ENCODE measurements at places on chromosomes 5 and 9.

- peak; percentile 30 for DNase-seq
These were observed 165.0 kb downstream of the SYK start for GRCh38 chr9:90966480-90967144.

DNA sequence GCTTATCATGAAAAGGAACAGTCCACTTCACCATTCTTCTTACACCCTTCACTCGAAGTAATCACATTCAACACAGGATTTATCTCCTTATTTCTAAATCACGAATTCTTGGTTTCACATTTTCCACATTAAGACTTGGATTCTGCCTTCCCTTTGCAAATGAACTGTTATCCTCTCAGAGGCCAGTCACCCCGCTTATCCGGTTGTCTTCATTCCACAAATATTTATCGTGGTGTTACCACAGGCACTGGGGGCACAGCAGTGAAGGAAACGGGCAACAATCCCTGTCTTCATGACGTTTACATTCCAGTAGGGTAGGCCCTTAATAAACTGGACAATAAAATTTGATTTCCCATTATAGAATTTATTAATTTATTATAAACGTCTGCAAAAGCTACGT is 284.2 kb downstream of the DENND1A start:
- DNase-seq, result no peak

GRCh38 chr9:134778841-134779411 is 101.7 kb upstream of the FCN2 start:
- peak; percentile 15 for DNase-seq

GRCh38 chr5:115588640-115589039 is 13.6 kb downstream of the TICAM2 start:
- DNase-seq, result no peak

DNA sequence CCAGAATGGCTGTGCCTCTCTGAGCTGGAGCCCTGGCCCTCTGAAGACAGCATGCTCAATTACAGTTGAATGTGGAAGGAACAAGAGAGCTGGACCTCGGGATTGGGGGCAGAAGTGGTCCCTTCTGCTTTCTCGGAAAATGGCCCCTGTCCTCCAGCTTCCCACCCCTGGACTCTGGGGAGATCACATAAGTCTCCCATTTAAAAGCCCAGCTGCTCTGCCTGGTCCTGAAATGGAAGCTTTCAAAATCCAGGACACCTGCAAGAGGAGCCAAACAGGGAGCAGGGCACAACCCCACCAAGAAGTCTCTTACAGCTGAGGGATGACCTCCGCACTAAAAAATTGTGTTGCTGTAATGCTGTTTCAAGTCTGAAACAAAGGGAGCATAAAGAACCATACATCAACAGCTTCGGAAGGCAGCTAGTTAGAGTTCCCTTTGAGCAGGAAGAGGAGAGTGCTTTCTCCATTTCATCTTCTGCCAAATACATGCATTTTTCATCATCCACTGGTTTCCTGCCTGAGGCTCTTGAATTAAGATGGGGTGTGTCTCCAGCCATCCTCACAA is 48.2 kb downstream of the TGFBI start:
- no peak for DNase-seq

DNA sequence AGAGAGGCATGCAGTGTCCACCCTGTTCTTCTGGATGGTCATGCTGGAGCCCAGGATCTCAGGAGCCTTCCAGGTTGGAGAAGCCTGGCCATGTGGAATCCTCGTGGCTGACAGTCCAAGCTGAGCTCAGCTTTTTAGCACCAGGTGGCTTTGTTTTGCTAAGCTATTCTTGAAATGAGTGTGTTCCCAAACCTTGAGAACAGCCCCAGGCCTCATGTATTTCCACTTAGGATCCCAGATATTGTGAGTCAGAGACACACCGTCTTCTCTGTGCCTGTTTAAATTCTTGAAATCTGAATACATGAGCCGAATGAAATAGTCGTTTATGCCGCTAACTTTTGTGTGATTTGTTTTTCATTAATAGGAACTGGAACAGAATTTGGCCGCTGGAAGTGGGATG is 61.2 kb downstream of the IRX2 start:
- no peak for DNase-seq

GRCh38 chr5:68661237-68661636 is 432.6 kb upstream of the SLC30A5 start:
- peak; percentile 16 for DNase-seq

DNA sequence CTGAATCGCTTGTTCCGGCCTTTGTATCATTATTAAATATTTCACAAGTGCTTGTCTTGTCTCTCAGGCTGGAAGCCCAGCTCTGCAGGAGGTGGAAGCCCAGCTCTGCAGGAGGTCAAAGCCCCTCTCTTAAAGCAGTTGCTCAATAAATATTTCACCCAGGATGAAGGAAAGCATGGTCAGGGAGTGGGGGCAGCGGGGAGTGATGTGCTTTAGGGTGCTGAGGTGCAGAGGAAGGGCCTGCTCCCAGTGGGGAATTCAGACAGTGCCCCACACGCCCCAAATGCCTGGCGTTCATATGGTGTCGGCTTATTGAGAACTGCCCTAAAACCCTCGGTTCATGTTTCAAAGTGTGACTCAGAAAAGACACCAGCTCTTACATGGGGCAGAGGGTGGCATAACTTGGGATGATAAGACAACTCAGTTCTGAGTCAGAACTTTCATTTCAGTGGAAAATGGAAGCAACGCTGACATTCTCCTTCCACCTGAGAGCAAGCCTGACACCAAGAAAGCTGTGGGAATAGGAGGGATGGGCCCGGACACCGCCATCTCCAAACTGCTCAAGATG is 114.3 kb upstream of the DAP start:
- DNase-seq, result no peak

GRCh38 chr5:115524199-115524847 is 20.3 kb downstream of the FEM1C start:
- DNase-seq, result no peak

DNA sequence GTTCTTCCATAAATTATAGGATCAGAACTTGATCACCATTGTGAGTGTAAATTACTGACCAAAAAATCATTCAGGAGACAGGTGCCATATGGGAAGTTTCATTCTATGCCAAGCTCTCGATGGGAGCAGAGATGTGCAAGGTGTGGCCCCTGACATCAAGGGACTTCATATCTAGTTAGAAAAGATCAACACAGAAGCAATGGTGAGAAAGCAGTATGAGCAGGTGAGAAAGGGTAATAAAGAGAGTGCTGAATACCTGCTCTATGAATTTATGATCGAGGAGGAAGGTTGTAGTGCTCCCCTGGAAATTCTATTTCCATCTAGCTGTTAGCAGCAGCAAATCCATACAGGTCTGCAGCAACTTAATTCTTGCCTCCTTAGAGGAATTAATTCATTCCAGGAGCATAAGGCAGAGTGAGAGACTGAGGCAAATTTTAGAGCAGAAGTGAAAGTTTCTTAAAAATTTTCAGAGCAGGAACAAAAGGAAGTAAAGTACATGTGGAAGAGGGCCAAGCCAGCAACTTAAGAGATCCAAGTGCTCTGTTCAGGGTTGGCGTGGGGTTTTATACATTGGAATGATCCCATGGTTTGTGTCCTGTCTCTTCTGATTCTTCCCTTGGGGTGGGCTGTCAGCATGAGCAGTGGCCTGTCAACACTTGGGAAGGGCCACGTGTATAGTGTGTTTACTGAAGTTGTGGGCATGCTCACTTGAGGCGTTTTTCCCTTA is 181.8 kb downstream of the SAXO1 start:
- peak; percentile 20 for DNase-seq

- DNase-seq, result no peak
These were observed 7.7 kb upstream of the CEP72 start for GRCh38 chr5:604391-604831.

DNA sequence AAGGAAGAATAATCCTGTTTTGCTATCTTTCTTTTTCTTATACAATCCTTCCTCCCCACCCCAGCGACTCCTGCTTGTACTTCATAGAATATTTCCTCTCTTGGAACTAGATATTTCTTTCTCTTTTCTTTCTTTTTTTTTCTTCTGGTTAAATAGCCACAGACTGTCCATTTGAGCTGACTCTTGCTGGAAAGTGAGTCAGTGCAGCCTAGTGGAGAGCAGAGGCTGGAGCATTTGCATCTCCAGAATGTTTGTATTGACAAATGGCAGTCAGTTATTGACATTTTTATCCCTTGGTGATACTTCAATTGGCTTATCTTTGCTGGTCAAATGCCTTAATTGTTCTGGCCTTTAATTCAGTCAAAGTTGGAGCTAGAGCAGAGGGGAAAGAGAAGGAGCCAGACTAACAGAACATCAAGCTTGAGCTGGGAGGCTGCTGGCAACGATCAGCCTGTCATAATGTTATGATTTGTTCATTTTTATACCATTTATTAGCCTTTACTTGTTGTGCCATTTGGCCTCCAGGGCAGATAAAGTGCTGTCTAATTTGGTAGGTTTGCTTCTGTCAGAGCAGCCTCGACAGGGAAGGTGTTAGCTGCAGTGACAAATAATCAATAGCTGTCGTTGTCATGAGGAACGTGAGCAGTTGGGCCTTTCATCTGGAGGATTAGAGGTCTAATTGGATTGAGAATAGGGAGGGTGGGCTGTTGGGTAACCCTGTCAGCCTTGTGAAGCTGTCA is 69.0 kb downstream of the INVS start:
- no peak for DNase-seq

GRCh38 chr5:107719034-107719606 is 48.4 kb upstream of the EFNA5 start:
- no peak for DNase-seq

- DNase-seq, result no peak
These were observed at the start of gene RASEF for GRCh38 chr9:83062651-83063527. Gene RASEF (minus strand): TSS chr9:83063142. CDS start chr9:83062867, 275 bp downstream.

DNA sequence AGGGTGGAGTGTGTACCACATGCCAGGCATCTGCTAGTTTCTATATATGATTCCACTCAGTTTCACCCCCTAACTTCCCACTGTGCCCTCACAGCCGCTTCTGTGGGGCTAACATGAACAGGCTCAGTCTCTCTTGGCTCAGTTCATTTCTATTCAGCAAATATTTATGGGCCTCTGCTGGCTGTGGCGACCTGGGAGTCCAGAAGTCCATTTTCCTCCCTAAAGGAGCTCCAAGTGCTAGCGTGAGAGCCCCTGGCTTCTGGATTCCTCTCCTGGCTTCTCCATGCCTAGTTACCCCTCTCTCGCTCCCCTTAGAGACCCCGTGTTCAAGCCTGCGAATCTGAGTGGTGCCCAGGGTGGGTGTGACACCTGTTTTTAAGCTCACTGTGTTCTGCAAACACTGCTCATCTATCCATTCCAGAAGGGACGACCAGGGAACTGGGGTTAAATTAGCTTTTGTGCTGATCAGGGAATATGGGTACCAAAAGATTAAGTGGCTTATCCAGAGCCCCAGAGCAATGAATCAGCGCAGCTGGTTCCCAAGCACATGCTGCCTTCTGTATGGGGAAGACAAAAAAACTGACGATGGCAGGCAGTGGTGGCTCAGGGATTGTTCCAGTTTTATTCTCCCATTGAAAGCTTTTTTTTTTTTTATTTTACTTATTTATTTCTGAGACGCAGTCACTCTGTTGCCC is 57.6 kb downstream of the HMCN2 start:
- DNase-seq, result no peak

GRCh38 chr9:95834281-95834907 is 41.1 kb upstream of the ERCC6L2 start:
- DNase-seq, result no peak

DNA sequence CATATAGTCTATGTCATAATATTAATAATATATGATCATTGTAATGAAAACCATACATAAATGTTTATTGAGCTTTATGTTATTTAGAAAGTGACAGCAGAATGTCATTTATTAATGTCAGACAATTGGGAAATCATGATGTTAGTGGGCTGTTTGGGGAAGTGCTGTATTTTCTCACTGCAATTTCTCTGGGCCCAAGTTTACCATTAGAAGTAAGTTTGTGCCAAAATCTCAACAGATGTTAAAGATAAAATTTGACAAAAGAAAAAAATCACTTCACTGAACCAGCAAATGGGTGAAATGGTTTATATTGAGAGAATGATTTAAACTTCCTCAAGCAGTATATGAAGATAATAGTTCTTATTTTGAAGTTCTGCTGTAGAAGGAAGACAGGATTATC is 433.2 kb upstream of the SMARCA2 start:
- DNase-seq, result peak; percentile 0

- DNase-seq, result no peak
These were observed 58.2 kb upstream of the RPS23 start for GRCh38 chr5:82336226-82336958.

- no peak for DNase-seq
These were observed 1200.6 kb upstream of the NUDT12 start for GRCh38 chr5:104763216-104763615.

DNA sequence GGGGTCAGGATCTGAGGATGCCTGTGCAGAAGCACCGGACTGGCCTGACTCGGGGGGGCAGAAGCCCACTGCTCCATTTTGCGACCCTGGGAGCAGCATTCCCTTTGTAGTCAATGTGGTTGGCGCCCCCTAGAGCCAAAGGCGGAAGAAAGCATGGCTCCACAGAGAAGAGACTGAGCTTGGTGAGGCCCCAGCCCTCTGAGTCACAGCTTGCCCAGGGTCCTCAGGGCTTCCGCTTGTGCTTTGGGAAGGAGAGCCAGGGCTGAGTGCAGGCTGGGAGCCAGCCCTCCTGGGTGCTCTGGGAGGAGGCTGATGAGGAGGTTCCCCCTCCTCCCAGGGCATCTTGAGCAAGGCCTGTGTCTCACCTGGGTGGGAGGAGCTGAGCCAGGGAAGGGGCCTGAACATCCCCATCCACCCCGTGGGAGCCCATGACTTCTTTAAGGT is 5.5 kb upstream of the AQP3 start:
- DNase-seq, result peak; percentile 77

GRCh38 chr5:139684881-139685749 is 37.0 kb downstream of the CXXC5 start:
- no peak for DNase-seq

DNA sequence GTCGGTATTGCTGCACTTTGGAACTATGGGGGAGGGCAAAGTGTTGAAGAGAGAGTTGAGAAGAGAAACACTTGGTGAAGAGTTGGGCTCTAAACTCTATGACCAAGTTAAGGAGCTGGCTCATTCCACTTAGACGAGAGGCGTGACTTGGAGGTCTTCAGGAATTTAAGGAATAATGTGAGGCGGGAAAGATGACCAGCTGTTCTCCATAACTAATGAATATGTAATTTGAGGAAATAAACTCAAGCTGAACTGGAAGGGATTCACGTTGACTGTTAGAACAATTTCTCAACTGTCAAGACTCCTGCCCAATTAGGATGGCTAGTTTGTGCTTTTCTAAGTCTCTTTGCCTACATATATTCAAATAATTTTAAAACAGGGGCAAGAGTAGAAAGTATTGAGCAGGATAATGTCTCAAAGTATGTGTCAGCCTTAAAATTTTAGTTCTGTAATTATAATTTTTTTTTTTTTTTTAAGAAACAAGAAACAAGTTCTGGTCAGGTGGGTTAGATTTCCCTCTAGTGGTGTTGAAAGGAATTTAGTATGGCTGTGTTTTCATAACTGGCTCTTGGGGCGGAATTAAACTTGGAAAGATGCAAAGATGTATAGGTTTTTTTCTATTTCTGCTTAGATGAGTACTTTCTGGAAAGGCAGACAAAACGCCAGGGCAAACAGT is 33.4 kb downstream of the TMEM252 start:
- DNase-seq, result peak; percentile 38

DNA sequence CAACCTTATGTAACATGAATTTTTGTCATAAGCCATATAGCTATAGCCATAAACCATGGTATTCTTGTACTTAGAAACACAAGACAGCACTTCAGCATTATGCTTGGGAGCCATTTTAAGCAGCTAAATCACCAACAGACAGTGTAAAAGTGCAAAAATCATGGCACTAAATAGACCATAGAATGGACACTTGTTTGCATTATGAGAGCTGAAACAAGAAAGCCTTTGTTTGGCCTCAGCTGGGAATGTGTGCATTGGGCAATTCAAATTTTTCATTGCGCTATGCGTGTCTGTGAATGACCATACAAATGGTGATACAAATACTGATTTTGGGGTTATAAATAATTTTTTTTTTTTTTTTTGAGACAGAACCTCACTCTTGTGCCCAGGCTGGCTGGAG is 23.7 kb downstream of the KDM4C start:
- no peak for DNase-seq

Measured in MV-4-11 (cell line).